ENCODE measurements at places on chromosomes 6 and 20.

GRCh38 chr20:4120921-4121321, 105.6 kb upstream of the RNF24 start:
- DNase-seq, result no peak

GRCh38 chr6:157983406-157984119, 1.9 kb downstream of the SYNJ2 start:
- no peak for DNase-seq

DNA sequence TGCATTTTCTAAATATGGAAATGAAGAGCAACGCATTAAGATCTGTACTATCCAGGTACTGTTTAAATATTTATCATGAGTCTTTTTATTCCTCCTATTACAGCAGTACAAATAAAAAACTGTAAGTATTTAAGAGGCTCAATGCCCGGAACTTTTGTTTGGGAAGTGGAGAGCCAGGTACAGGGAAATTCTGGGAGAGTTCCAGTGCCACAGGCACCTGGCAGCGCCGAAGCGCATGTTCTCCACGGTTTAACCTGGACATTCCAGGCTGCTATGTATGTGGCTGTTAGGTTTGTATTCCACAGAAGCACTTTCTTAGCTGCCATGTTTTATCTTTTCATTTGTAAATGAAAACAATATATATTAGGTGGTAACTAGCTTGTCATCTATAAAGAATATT, 81.7 kb downstream of the PREP start:
- no peak for DNase-seq

DNA sequence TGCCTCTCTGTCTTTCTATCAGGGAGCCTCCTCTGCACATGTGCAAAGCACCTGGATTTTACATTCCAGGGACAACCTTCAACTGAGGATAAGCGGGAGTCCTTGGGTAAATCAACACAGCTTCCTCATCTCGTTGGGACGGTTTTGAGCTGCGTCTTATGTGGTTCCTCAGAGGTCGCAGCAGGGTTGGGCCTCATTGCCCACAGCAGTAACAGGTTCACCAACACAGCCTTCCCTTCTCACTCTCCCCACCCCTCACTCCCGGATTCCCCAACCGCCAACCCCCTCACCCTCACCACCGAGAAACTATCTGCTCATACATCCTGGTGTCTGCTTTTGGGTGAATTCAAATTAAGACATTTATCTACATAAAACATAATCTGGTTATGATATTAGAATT, 155.8 kb upstream of the GGTLC1 start:
- DNase-seq, result no peak

DNA sequence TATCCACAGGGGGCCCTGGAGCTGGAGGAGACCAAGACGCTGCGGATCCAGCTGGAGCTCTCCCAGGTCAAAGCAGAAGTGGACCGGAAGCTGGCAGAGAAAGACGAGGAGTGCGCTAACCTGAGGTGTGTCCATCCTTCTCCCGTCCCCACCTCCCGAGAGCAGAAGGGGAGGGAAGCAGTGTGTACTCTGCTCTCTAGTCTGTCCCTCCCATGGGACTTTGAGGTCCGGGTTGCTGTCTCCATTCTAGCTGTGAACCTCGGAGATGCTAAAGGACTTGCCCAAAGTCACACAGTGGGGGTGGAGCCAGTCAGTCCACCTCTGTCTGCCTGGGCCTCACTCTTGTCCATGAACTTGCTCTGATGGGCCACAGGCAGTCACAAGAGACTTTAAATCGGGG, 44.1 kb downstream of the MYH7B start:
- no peak for DNase-seq

- DNase-seq, result no peak
Observed at GRCh38 chr6:166105341-166106075, 62.1 kb downstream of the TBXT start.

- no peak for DNase-seq
Observed at GRCh38 chr20:62163986-62164762, 18.7 kb upstream of the MTG2 start.

DNA sequence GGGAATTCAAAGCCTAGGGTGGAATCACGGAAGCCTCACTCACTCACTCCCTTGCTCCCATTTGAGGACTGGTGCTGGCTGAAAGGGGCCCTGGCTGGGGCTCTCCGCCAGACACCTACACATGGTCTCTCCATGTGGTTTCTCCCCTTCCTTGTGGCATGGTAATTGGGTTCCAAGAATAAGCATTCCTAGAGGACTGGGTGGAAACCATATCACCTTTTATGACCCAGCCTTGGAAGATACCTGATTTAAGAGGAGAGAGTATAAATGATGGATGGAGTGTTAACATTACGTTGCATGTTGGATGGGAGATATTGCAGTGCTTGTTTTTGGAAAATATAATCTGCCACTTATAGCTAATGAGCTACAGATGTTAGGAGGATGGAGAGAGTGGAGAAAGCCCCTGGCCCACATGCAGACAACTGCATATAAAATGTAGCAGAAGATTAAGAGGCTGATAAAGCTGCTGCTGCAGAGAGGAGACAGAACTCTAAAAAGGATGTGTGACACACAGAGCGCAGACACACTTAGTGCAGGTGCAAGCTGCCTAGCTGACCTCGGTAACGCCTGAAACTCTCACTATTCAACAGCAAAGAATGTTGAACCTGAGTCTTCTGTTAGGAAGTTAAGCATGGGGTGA, 23.3 kb upstream of the CDKN1A start:
- no peak for DNase-seq

DNA sequence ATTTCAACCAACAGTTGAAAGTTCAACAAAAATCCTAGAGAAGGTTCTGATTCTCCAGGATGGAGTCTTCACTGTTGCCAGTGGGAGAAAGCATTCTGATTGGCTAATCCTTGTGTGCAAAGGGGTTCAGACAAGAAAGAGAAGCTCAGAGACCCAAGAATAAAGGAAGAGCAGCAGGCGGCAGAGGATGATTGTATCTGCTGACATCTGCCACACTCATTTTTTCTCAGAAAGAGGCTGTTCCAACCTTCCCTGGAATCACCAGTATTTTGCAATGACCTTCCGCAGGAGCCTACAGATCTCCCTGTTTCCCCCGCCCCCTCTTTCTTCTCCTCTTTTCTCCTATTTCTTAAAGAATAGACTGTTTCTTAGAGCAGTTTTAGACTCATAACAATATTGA, 376.7 kb downstream of the CDH26 start:
- no peak for DNase-seq

DNA sequence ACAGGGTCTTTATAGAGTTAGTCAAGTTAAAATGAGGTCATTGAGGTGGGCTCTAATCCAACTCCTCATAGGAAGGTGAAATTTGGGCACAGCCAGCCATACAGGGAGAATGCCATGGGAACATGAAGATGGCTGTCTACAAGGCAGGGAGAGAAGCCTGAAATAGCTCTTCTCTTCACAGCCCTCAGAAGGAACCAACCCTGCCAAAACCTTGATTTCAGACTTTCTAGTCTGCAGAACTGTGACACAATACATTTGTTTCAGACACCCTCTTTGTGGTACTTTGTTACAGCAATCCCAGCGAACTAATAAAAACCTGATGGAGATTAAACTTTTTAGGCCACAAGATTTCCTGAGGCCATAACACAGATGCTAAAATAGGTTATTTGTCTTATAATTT, 43.1 kb upstream of the HECA start:
- DNase-seq, result no peak

DNA sequence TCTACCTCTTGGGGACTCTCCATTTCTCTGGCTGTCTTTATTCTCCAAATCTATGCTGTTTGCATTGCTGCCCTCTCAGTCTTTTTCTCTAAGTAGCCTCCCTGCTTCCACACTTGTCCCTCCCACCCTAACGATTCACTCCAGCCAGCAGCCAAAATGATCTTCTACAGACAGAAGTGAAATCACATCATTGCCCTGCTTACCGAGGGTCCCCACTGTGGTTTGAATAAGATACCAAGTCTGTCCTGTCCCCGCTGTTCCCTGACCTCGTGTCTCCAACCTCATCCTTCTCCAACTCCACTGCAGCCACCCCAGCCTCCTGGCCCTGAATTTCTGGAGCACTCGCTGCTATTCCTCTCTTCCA, 11.5 kb upstream of the OCSTAMP start:
- DNase-seq, result no peak

DNA sequence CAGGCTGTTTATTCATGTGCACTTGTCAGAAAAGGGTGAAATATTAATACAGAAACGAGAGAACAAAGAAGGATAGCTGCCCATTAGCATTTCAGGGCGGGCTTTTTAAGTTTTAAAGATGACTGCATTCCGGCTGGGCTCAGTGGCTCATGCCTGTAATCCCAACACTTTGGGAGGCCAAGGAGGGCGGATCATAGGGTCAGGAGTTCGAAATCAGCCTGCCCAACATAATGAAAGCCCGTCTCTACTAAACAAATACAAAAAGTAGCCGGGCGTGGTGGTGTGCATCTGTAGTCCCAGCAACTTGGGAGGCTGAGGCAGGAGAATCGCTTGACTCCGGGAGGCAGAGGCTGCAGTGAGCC, 130.5 kb downstream of the HFE start:
- peak; percentile 54 for DNase-seq

- DNase-seq, result no peak
Observed at GRCh38 chr6:373773-374724, 17.5 kb upstream of the IRF4 start.

GRCh38 chr6:24743265-24743943, 24.4 kb upstream of the C6orf62 start:
- DNase-seq, result peak; percentile 43
